Mesothelial cell of epicardium (in vitro differentiated cells): ENCODE measurements at places on chromosomes 13 and 19. TPM values are rescaled to one million over a fixed set of nuclear protein-coding genes. Genes with fewer than 3 reads are reported as not detected.

SHISA2 gene
- total RNA-seq = 4.5 to 4.9 TPM (median 4.7 TPM) in 3 replicates

NCAN gene
- 0.02 to 0.29 TPM (median 0.07 TPM) in 3 replicates for total RNA-seq

DNA sequence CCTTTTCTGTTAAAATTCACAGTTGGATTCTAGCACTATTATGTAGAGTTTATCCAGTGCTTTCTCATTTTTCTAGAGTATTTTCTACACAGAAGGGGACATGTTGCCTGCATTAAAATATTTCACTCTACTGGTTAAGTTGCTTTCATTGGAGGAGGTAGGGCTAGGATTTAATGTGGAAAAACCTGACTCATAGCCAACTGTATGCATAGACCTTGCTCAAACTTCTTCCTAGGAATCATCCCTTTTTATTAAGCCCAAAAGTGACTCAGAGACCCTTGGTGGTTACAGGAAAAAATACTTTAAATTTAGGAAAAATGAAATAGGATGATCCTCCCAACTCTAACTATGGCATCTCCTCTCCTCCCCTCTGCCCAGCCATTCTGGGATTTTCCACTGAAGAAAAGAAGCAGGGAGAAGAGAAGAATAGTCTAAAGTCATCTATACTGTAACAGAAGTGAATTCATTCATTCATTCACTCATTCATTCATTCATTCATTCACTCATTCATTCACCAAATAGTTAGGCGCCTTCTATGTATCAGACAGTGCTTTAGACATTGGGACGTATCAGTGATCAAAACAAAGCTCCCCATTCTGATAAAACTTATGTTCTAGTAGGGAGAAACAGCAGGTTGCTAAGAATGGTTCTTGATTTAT is 109.0 kb upstream of the HTR2A start:
- peaks cover 2% of the 10 kb centered on the region for H3K27me3 ChIP-seq
- peaks cover 23% of the 10 kb centered on the region for H3K4me1 ChIP-seq
- no peak for DNase-seq

GRCh38 chr13:36813225-36813624 is 5.8 kb upstream of the RFXAP start:
- no peak for DNase-seq
- no peaks in the 10 kb centered on the region for H3K36me3 ChIP-seq
- H3K27me3 ChIP-seq = no peaks in the 10 kb centered on the region

- H3K4me1 ChIP-seq = peaks cover 12% of the 10 kb centered on the region
- H3K36me3 ChIP-seq = peaks cover 14% of the 10 kb centered on the region
- H3K4me3 ChIP-seq = no peak overlapping the region
- no peak for DNase-seq
These were observed 6.2 kb downstream of the CARD8 start for GRCh38 chr19:48249502-48250014.

- H3K4me1 ChIP-seq = no peaks in the 10 kb centered on the region
- no peak overlapping the region for H3K4me3 ChIP-seq
- no peak overlapping the region for H3K27ac ChIP-seq
- H3K36me3 ChIP-seq = peaks cover 4% of the 10 kb centered on the region
- no peak for DNase-seq
These were observed 52.5 kb upstream of the CLDN10 start for GRCh38 chr13:95499811-95500712.
